Upper lobe of right lung (tissue), 1 donor: ENCODE measurements at places on chromosomes 1 and 21. TPM values are rescaled to one million over a fixed set of nuclear protein-coding genes. Genes with fewer than 3 reads are reported as not detected.
A peak's percentile ranks its signal among the peaks of the same experiment; 100 is the strongest.

DNA sequence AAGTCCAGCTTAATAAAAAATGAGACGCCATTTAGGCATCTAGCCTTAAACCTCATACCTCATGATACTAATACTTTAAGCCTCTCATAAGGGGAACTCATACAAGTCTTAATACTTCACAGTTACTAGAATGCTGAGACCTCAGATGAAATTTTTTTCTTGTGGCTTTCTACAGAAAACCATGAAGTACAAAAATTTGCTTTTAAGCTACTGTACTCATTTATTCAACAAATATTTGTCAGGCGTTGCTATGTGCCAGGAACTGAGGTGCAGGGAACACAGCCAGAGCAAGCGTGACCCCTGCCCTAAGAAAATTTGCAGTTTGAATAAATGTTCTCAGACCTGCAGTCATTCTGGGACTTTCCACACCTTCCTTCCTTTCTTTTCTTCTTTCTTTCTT is 150.6 kb downstream of the MRPL39 start:
- no peak for DNase-seq

DNA sequence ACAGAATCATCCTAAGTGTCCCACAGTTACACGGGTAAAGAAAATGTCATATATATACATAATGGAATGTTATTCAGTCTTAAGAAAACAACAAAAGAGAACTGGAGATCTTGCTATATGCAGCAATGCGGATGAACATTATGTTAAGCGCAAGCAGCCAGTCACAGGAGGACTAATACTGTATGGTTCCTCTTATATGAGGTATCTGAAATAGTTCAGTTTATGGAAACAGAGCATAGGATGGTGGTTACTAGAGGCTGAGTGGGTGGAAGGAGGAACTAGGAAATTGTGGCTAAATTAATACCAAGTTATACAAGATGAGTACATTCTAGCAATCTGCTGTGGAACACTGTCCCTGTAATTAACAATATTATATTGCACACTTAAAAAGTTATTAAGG is 834.3 kb downstream of the KCNT2 start:
- DNase-seq, result no peak

- no peak for DNase-seq
Observed at GRCh38 chr1:117232531-117232930, 21.8 kb upstream of the VTCN1 start.

DNA sequence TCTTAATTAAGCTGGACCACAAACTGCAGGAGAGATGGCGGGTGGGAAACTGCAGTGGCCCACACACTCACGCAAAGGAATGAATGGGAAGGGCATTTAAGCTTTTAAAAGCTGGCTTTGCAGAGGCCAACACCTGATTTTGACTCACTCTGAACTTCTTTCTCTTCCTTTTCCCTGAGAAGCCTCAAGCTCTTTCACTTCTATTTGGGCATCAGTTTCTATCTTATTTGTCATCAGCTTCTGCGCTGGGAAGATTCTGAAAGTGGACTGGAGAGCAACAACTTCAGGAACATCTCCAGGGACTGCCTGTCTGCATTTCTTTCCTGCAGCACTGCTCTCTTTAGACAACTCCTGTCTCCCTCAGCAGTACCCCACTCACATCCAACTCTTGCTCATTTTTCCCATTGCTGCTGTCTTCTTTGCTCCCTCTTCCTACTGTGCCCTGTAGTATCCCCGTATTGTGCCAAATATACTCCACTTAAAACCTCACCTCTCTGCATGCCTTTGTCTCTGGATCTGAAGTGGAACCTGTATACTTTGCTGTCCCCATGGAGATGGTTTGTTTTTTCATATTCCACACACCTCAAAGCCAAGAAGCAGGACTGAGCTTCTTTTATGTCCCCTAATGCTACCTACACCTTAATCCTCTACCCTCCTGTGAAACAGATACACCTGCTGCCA is 143.3 kb upstream of the JUN start:
- DNase-seq, result no peak

DNA sequence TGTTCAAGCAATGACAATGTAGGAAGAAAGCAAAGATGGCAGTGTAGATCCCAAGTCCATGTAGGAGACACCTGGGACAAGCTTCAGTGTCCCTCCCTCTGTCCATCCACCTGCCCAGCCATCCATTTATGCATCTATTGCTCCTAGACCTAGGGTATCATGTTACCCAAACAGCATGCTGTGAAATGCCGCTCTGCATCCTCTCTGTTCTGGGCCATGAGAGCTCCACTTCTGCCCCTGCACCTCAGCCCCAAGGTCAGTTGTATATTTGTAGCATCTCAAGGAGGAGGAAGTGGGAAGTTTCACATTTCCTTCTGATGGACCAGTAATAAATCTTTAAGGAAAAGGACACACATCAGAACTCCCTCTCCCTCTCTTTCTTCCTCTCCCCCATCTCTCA is 27.9 kb upstream of the TSPEAR start:
- no peak for DNase-seq

- no peak for DNase-seq
Observed at GRCh38 chr1:90359994-90360393, 357.1 kb downstream of the BARHL2 start.

DNA sequence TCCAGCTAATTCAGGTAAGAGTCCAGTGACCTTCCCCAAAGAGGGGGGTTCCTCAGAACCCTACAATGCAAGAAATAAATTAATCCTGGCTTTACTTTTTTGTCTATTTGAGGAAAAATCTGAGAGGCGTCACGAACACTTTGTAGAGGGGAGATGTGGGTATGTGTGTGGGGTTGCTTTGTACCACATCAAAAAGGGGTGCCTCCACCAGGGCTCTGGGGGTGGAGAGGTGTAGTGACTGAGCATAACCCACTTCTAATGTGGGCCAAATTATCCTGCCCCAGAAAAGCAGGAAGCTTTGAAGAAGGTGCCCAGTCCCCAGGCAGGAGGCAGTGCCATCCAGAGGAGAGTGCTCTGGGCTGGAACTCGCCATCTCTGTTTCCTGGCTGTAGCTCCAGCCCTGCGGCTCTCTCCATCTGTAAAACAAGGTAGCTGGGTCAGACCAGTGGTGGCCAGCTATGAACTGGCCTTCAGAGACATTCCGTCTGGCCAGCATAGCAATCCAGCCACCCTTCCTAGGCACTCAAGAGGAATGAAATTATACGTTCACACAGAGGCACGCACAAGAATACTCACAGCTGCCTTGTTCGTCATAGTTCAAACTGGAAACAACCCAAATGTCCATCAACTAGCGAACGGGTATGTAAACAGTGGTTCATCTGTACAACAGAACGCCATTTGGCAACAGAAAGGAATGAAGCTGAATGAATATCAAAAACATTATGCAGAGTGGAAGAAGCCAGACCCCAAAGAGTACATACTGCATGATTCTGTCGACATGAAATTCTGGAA is 45.4 kb upstream of the TNFRSF1B start:
- no peak for DNase-seq

DNA sequence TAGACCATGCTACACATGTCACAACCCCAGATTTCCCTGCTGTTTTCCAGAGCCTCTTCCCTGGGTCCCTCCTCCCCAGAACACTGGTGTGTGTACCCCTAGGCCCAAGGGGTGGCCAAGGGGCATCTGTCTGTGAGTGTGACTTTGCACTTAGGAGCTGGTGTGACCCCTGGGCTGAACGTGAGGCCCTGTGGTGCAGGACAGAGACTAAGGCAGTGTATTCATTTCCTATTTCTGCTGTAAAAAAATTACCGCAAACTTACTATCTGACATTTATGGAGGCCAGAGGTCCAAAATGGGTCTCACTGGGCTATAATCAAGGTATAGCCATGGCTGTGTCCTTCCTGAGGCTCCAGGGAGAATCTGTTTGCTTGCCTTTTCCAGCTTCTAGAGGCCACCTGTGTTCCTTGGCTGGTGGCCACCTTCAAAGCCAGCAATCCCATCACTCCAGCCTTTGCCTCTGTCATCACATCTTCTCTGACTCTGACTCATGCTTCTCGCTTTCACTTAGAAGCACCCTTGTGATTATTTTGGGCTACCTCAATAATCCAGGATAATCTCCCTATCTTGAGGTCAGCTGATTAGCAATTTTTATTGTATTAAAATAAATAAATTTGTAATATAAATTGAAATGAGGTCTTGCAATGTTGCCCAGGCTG is 24.0 kb upstream of the ELOA start:
- DNase-seq, result no peak

- no peak for DNase-seq
Observed at GRCh38 chr1:111832521-111833155, 76.9 kb downstream of the DDX20 start.

DNA sequence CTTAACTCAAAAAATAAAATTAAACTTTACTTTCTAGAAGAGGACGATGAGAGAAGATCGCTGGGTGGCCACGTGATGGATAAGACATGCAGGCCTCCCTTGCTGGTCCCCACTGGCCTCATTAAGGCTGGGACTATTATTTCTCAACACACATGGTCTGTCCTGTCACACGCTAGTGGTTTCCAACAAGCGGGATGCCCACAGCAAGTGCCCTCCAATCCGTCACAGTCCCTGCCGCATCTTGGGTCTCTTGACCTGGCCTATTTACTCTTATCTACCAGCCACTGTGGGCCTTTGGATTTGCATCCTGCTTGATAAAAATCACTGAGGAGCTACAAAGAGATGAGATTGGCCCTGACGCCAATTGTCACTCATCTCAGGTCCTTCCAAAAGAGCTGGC is 30.0 kb downstream of the CAPZB start:
- no peak for DNase-seq

DNA sequence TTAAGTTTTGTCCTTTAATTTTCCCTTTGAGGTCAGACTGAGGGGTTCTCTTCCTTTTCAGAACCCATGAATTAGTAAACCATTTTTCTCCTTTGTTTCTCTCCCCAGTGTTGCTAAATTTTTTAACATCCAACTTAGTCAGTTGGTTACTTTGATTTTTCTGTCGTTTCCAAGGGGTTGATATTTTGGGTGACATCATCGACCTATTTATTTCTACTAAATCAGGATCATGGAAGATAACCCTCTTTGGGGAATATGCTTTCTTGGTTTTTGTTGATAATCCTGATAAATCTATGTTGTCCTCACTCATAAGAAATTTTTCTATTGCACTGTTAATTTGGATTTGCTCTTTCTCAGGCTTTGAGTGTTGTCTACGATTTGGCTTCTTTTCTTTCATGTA is 40.9 kb downstream of the LRRC53 start:
- no peak for DNase-seq

DNA sequence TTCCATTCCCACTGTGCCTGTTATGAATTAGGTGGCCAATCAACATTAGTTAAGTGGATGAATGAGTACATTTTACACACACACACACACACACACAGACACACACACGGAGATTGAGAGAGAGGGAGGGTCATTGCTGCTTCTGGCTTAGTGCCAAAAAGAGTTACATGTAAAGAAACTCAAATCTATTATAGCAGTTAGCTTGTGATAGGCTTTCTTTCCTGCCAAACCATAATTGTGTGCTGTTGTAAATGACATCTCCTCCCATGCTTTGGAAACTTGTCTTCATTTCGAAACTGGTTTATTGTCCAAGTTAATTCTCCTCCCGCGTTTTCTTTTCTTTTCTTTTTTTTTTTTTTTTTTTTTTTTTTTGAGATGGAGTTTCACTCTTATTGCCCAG is 1.4 kb upstream of the MT1HL1 start:
- no peak for DNase-seq

DNA sequence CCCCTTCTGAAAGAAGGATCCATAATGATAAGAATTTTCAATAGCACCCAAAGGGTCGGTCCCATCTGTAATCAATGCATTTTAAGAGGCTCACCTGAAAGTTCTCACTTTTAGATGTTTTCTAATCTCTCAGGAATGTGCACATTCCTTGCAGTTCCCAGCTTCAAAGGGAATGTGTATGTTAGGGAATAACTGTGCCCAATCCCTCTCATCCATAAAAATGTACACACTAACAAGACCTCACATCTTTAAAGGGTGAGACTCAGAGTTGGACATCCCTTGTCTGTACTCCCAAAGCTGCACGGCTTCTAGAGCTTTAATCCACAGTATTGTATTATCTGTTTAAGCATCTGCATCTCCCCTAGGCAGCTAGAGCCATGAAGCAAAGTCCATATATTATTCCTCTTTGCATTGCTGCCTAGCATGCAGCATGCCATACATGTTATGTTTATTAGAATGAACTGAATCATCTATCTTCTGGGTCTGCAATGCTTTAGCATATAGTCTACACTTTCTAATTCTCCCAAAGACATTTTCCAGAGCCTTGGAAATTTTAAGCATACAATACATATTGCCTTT is 9.3 kb upstream of the CCN1 start:
- no peak for DNase-seq

DNA sequence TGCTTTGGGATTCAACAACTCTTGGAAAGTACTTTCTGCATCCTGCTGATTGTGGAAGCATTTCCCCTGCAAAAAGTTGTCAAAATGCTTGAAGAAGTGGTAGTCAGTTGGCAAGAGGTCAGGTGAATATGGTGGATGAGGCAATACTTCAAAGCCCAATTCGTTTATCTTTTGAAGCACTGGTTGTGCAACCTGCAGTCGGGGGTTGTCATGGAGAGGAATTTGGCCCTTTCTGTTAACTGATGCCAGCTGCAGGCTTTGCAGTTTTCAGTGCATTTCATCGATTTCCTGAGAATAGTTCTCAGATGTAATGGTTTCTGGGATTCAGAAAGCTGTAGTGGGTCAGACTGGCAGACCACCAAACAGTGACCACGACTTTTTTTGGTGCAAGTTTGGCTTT is 47.6 kb upstream of the GJA5 start:
- DNase-seq, result no peak

GRCh38 chr1:231315887-231316286 is 21.8 kb downstream of the EXOC8 start:
- peak; percentile 66 for DNase-seq

DNA sequence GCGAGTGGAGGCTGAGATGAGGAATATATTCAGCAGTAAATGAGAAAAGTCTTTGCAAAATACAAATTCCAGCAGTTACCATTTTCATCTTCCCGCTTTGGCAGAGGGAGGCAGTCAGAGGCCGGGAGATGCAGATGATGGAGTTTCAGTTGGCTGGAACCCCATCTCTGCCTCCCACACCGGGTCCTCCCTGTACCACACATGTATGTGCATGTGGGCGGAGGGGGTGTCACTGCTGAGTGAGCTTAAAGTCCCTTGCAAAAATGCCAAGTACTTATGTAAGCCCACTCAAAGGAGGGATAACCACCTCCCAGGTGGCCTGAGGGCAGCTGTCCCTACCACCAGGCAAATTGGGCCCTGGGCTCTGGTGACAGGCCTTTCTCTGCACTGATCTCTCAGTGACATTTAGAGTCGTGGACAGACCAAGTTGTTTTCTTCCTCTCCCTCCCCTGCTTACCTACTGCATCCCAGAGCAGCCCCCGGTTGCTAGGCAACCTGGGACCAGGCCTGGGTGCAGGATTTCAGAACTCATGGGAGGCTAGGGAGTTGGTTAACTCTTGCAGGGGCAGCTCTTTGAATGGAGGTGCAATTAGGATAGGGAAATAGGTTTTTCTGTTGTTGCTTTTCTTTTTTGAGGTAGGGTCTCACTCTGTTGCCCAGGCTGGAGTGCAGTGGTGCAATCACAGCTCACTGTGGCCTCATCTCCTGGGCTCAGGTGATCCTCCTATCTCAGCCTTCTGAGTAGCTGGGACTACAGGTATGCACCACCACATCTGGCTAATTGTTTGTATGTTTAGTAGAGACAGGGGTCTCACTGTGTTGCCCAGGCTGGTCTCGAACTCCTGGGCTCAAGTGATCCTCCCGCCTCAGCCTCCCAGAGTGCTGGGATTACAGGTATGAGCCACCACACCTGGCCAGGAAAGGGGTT is 17.1 kb upstream of the UBXN10 start:
- DNase-seq, result no peak

Gene AGT
- 1.8 TPM for total RNA-seq

Gene LEPR
- 38.0 TPM for total RNA-seq

Gene AMPD1
- total RNA-seq, result not detected

Gene RABGAP1L
- total RNA-seq, result 80.6 TPM

Gene CFHR4
- total RNA-seq, result not detected

Gene LRRN2
- 3.2 TPM for total RNA-seq

Gene FGR
- 149 TPM for total RNA-seq

Gene MAB21L3
- total RNA-seq, result 0.46 TPM
